ENCODE measurements at places on chromosomes 4 and X.

DNA sequence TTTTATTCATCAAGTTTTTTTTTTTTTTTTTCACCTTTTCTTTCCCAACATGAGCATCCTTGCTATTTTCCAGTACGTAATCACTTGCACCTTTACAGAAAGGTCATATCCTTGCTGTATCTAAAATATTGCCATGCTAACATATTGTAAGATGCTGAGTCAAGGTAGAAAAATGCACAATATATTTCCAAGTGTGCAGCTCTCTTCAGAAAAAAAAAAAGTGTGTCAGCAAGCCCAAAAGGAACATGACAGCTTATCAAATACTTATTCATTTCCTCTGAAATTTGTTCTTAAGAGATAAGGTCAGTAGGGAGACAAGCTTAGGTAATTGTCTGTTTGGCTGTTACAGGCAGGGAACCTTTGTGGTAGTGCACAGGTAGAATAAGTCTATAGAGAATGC, 27.0 kb downstream of the SH2D1A start:
- DNase-seq: no peak

DNA sequence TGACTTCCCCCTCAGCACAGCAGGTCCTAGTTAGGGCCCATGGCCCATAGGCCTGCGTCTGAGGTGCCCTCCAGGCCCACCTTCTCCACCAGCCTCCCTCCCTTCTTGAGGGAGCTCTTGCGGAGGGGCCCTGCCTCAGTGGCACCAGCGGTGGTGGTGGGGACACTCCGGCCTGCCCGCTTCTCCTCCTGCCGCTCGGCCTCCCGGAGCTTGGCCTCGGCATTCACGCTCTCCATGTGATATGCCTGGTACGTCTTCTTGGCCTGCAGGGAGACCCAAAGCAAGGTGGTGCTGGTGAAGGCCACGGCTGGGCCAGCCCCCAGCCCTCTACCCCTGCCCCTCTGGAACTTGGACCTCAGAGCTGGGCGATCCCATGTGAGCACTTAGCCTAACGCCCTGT, 5.5 kb downstream of the ARHGAP4 start:
- no peak for DNase-seq

GRCh38 chr4:40232610-40233009, 35.8 kb downstream of the RHOH start:
- no peak for DNase-seq

DNA sequence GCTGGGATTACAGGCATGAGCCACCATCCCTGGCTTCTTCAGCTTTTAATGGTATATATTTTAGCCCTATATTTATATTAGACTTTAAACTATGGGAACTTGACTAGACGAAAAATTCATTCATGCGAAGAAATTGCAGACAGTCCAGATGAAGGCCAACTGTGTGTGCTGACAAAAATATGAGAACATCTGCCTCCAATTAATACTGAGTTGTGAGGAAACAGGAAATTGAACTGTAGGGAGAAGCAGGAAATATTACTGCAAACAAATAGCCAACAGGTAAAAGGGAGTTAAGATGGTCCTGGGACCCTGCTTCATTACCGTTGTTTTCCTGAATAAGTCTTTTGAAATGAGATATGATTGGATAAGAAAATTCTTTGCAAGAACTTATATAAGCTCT, 26.3 kb downstream of the MGARP start:
- DNase-seq: no peak

DNA sequence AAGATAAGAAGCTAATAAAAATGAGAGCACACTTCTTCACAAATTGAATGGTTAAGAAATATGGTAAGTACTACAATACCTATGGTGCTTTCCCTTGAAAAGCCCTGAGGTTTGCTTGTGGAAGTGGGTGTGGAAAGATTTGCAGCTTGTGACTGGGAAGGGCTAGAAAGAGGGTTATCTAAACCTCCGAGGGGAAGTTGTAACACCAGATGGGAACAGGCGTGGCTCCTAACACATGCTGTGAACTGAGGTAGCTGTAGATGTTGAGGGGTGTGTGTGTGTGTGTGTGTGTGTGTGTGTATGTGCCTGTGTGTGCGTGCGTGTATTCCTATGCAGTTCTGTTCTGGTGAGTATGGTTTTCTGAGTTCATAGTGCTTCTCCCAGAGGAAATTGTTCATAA, 21.5 kb downstream of the FRMPD4 start:
- no peak for DNase-seq

- DNase-seq: no peak
These were observed 48.1 kb downstream of the SRPX start for GRCh38 chrX:38172596-38172995.

GRCh38 chrX:153499341-153499740, 4.6 kb downstream of the BGN start:
- DNase-seq: no peak

DNA sequence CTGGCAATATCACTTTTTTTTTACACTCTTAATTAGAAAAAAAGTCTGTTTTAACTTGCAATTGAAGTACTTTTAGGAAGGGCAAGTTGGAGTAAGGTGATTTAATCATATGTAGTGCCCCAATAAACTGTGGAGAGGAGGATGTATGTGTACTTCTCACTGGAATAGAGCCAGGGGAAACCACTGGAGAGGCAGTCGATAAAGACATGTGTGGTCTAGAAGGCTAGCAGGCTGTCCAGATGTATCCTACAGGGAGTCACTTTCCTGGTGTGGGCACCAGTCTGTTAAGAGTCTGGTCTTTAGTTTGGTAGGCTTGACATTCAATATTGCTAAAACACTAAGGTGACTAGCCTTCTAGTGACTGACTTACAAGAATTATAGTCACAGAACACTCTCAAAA, 9.6 kb upstream of the SGMS2 start:
- DNase-seq: no peak

GRCh38 chr4:116515959-116516358, 569.4 kb downstream of the TRAM1L1 start:
- no peak for DNase-seq

DNA sequence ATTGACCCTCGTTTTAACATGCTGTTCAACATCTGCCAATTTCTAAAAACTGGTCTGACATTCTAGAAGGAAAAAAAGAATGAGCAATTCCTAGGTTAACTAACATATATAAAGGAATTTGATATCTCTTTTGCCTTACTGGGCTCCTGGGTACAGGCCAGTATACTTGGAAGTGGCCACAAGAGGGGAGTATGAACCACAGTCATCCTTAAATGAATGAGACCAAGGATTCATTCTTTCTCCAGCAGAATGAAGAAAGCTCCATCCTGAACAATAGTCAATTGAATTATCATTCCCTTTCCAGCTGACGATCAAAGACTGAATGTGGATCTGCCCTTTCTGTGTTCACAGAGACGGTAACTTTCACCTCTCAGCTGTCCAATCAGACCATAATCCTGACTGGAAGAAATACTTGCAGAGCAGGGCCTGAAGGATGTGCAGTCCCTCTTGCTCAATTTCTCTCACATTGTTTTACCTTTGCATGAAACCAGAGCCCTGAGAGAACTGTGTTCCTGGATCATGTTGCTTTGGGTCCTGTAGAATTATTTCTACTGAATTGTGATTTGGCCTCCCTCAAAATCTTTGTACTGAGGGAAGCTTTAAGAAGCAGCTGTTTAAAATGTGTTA, 14.8 kb upstream of the SPARCL1 start:
- no peak for DNase-seq

DNA sequence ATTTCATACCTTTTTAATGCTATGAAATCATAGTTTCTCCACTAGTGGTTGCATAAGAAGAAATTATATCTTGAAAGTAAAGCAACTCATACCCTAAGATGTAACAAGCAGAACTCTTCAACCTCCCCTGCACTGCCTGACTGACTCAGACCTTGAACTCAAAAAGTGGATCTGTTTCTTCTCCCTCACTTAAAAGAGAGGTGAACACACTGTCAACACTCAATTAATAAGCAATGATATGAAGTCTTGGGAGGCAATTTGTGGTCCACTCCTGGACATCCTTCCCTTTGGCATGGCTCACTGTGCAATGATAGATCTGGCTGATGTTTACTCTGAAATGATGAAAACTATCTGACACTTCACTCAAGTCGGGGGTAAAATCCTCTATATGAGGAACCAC, 282.0 kb upstream of the DKK2 start:
- DNase-seq: no peak

- DNase-seq: no peak
These were observed 1.1 kb downstream of the ZFYVE28 start for GRCh38 chr4:2417226-2417764.

DNA sequence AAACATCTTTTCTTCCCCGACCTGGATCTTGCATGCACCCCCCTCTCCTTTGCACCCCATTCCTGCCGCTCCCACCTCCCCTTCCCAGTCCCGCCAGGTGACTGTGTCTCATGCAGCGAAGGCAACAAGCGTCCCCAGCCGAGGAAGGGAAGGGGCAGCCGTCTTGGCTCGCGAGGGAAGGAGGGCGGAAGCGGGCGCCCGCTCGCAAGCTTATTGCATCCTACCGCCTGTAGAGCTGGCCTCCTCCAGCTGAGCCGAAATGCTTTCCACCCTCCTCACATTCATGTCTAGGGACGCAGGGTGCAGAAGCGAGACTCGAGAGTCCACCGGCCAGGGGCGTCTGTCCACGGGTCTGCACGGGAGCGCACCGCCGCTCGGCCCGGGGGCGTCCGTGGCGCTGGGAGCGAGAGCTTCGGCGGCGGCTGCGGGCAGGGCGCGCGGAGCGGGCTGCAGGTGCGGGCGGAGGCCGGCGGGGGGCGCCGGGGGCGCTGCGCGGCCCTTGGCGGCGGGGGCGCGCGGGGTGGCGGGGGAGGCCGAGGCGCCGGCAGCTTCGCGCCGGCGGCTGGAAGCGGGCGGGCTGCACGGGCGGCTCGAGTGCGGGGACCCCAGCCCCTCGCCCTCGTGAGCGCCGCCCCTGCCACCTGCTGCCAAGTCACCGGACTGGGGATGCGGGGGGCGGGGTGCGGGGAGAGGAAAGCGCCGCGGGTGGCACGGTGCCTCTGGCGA, at the start of gene KCNIP4:
TSS of gene KCNIP4 (minus strand) at position 426 of the 726 bp plus-strand sequence.
- no peak for DNase-seq

GRCh38 chr4:74433541-74434172, 11.3 kb upstream of the AREG start:
- DNase-seq: no peak

DNA sequence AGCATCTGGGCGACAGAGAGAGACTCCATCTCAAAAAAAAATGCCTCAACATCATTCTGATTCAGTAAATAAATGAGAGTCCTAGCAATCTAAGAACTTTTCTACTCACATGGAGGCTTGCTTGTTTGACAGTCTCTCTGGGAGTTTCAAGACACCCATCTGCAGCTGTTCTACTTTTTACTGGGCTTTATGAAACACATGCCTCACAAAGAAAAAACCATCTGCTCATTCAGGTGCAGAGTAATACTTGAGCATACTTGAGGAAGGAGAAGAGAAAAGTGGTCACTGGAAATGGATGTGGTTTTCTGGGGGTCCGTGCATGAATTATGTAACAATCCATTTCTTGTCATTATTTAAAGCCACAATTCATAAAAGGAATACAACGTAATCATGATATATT, 87.1 kb upstream of the DDX53 start:
- DNase-seq: no peak

DNA sequence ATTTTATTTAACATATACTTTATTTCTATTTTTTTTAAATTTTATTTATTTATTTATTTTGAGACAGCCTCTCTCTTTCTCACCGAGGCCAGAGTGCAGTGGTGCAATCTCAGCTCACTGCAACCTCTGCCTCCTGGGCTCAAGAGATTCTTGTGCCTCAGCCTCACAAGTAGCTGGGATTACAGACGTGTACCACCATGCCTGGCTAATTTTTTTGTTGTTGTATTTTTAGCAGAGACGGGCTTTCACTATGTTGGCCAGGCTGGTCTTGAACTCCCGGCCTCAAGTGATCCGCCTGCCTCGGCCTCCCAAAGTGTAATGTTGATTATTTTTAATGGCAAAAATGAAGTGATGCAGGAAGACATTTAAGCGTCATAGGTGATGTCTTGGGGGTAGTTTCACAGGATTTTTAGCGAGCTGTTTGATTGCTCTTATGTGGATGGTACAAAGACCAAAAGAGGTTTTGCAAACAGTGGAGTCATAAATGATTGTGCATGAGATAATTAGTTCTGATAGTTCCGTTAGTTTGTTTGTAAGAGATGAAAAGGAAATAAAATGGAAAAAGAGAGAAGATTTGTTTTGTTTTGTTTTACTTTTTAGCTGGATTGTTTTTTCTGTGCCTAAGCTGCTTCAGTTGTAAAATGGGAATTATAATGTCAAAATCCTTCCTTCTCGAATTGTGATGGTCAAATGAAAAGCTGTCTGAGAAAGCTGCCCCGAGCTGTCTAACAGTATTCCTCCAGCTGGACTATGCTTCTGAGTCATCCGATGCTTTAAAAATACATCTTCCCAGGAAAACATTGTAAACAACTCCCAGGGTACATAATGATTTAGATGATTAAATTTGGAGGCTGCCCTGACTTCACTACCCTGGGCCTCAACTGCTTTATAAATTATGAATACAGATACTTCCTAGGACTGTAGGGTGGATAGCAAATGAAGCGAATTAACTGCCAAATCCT, 14.7 kb downstream of the RHOH start:
- DNase-seq: no peak

Measured in stimulated activated CD8-positive, alpha-beta memory T cell treated with anti-CD3 and anti-CD28 coated beads, Interleukin-2, amount 100 ng/mL, for 48 hours (primary cell).